ENCODE measurements at places on chromosomes 2 and 18.

DNA sequence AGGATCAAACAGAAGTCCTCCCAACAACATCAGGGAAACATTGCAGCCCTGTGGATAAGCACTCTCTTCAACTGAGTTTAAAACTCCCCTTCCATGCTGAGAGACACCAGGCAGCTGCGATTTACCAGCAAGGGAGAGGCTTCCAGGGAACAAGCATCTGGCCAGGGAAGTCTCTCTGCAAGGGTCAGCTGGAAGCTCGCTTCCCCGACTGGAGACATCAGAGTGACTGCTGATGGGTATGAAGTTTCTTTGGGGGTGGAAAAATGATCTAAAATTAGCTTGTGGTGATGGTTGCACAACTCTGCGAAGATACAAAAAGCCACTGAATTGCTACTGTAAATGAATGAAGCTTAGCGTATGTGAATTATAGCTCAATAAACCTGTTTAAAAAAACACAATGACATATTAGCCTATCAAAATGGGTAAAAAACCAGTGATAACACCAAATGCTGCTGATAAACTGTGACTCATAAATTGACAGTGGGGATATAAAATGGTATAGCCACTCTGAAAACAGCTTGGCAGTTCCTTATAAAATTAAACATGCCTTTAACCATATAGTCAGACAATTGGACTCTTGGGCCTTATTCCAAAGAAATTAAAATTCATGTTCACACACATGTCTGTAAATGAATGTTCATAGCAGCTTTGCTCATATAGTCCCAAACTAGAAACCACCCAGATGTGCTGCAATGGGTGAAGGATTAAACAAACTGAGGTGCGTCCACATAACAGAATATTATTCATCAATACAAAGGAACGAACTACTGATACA, 1082.0 kb downstream of the SOCS6 start:
- DNase-seq = no peak

DNA sequence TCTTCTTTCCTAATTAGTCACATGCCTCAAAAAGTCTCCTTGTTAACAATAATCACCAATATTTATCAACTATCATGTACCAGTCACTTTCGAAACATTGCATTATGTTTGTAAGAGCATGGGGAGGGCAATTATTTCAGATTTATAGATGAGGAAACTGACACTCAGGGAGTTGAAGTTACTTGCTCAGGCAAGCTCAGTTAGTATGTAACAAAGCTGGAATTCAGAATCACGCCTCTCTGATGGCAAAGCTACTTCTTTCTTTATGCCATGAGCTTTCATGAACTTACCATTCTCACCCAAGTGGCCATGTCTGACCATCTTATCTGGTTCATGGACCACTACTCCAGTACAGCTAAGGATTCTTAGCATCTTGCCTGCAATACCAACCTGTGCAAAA, 183.4 kb upstream of the TANK start:
- no peak for DNase-seq

DNA sequence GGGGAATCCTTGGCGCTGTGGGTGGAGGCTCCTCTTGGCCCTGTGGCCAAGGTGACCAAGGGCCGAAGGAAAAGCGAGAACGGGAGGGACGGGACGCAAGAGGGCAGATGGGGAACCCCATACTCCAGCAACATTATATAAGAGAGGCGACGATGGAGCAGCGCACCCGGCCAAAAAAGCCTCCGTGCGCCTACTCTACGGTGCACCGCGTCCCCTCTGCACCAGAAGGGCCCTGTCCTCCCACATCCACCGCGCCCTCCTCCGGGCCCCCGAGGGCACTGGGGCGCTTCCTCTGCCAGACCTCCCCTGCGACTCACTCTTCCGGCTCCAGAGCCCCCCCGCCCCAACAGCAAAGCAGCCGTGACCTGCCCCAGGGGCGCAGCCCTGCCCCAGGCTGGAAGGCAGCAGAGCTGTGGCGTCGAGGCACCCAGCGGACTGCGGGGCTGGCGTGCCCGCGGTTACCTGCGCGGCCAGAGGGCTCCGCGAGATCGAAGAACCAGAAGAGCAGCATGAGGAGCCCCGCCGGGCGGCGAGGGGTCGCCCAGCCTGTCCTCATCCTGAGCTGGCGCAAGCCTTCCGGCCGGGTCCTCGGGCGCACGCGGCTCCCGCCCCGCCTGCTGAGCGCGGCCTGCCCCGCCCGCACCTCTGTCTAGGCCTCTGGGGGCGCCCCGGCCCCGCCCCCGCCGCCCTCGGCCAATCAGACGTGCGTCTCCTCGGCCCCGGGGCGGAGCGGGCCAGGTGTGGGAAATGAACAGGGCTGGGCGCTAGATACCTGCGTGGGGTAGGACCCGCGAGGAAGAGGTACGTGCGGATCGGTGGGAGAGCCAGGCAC, 106.3 kb upstream of the CD302 start:
- peak; percentile 71 for DNase-seq

GRCh38 chr2:238160206-238161129, 1.7 kb downstream of the ERFE start:
- peak; percentile 72 for DNase-seq

Measured in inflammatory macrophage treated with lipopolysaccharide for 4 hours (primary cell).